CD4-positive, alpha-beta T cell treated with Interleukin-6 at 100 ng/mL for 8 hours (primary cell): ENCODE measurements at places on chromosomes 7 and 10.

- DNase-seq: no peak
Observed at GRCh38 chr10:75941223-75941801, 509.9 kb downstream of the LRMDA start.

DNA sequence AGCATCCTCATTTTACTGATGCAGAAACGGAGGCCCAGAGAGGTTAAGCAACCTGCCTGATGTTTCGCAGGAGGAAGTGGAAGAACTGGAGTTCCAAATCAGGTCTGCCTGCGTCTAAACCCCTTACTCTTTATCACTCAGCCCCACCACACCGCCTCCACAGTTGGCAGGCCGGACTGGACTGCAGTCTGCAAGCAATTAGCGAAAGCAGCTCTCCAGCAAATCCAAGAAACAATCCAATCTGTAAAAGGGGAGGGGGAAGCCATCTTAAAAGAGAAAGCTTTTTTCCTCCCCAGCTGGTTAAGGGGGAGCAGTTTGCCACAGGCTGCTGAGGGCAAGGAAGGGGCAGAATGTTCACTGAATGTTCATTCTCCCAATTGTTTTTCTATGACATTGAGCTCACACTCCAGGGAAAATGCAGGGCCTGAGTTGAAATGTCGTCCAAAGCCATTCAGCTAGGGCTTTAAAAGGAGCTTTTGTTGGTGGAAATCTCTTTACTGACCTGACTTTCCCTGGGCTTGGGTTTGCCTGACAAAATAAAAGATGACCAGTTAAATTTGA, 350.1 kb downstream of the RNLS start:
- DNase-seq: no peak

GRCh38 chr7:88458279-88458678, 151.6 kb upstream of the STEAP4 start:
- no peak for DNase-seq

DNA sequence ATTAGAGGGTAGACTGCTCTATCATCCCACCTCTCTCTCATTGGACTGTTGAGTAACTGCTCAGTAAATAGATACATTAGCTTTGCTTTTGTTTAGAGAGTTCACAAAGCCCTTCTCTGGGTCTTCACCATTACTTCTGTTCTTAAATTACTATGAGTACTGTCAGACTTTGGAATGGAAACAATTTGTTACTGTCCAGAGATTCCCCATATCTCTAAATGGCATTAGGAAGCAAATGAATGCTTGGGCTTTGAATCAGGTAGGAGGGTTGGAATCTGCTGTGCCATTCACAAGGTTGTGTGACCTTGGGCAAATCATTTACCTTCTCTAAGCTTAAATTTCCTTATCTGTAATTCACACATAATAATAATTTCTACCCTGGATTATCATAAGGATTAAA, 541.0 kb upstream of the FZD8 start:
- no peak for DNase-seq

GRCh38 chr7:85185424-85186082, 1.3 kb downstream of the SEMA3D start:
- no peak for DNase-seq
